Memory B cell (primary cell): ENCODE measurements at places on chromosomes 13 and 19.

DNA sequence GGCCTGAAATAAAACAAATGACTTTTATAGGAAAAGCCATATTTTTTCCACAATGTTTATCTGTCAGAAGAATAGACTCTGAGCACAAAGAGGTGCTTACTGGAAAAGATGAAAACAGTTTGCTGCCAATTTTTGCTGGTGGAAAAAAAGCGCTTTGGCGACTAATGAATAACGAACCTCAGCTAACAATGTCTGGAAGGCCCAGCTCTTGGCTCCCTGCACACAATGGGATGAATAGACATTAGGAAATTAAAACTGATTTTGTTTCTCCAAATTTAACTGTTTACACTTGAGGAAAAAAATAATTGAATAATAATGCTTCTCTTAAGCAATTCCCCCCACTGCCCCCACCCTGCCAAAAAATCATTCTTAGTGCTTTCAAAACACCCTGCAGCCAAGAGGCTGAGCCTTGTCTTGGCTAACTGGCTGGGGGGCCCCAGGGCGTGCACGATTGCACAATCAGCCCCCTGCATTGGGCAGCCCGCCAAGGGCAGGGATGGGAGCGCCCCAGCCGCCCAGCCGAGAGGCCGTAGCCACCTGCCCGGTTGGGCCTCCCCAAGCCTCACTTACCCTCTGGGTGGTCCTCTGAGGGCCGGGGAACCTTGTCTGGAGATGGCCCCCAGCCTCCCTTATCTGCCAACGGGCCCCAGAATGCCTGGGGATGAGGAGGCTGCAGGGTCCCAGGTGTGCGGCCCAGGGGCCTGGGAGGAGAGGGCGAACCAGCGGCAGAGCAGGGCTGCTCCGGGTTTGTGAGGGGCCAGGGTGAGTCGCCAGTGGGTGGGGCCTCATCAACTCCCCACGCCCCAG, 16.8 kb downstream of the CEBPG start:
- no peaks in the 10 kb centered on the region for H3K27me3 ChIP-seq
- no peaks in the 10 kb centered on the region for H3K4me1 ChIP-seq
- H3K4me3 ChIP-seq: no peak overlapping the region
- DNase-seq: no peak
- no peak overlapping the region for H3K27ac ChIP-seq

- DNase-seq: no peak
- no peaks in the 10 kb centered on the region for H3K27me3 ChIP-seq
- H3K27ac ChIP-seq: peak overlapping the region; percentile 90
- peaks cover 3% of the 10 kb centered on the region for H3K36me3 ChIP-seq
- H3K4me1 ChIP-seq: peaks cover 33% of the 10 kb centered on the region
- peak overlapping the region; percentile 90 for H3K4me3 ChIP-seq
Observed at GRCh38 chr19:55115446-55116065, 1.9 kb downstream of the PPP1R12C start.

GRCh38 chr13:80400865-80401426, 60.0 kb upstream of the SPRY2 start:
- H3K36me3 ChIP-seq: peaks cover 3% of the 10 kb centered on the region
- H3K4me1 ChIP-seq: peaks cover 21% of the 10 kb centered on the region
- DNase-seq: no peak
- H3K27me3 ChIP-seq: no peaks in the 10 kb centered on the region
- H3K27ac ChIP-seq: peak overlapping the region; percentile 89

GRCh38 chr19:11697284-11697855, 41.4 kb downstream of the ZNF823 start:
- no peak overlapping the region for H3K27ac ChIP-seq
- H3K4me3 ChIP-seq: no peak overlapping the region
- DNase-seq: no peak
- peaks cover 14% of the 10 kb centered on the region for H3K4me1 ChIP-seq
- peaks cover 21% of the 10 kb centered on the region for H3K27me3 ChIP-seq
- H3K36me3 ChIP-seq: no peaks in the 10 kb centered on the region

GRCh38 chr13:110044551-110045111, 258.2 kb upstream of the IRS2 start:
- H3K4me3 ChIP-seq: no peak overlapping the region
- H3K4me1 ChIP-seq: no peaks in the 10 kb centered on the region

- no peak for DNase-seq
- no peak overlapping the region for H3K4me3 ChIP-seq
- H3K4me1 ChIP-seq: no peaks in the 10 kb centered on the region
- no peaks in the 10 kb centered on the region for H3K27me3 ChIP-seq
Observed at GRCh38 chr13:65971541-65971940, 1258.6 kb downstream of the PCDH9 start.

- DNase-seq: no peak
- no peak overlapping the region for H3K27ac ChIP-seq
- no peaks in the 10 kb centered on the region for H3K36me3 ChIP-seq
- H3K27me3 ChIP-seq: no peaks in the 10 kb centered on the region
- H3K4me1 ChIP-seq: no peaks in the 10 kb centered on the region
Observed at GRCh38 chr13:69683921-69684686, 423.5 kb upstream of the ATXN8OS start.

DNA sequence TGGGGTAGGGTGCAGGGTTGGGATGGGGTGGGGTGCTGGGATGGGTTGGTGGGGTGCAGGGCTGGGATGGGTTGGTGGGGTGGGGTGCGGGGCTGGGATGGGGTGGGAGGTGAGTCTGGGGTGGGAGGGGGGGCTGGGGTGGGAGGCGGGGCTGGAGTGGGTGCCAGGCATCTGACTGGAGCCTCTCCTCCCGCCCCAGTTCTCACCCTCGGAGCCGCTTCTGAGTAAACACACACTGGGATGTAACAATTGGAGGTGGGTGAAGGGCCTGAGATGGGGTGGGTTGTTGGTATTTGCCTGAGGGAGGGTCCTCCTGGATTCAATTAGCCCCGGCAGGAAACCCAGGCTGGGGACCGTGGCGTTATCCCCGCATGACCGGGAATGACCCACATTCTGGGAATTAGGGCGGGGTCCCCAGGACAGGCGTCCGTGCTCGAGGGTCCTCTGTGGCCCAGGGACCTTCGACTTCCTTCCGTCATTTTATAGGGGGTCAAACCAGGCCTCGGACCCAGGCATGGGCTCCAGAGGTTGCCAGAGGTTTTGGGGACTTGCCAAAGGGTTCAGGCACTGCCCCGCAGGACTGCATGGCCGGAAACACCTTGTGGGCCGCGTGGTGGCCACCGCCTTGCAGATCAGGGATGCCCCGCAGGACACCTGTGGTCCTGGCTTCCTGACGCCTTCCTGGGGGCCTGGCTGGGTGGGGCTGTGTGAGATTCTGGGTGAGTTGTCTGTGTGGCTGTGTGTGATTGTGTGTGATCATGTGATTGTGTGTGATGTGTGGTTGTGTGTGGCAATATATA, 1.4 kb downstream of the TMPRSS9 start:
- no peak overlapping the region for H3K4me3 ChIP-seq
- H3K36me3 ChIP-seq: peaks cover 6% of the 10 kb centered on the region
- peaks cover 12% of the 10 kb centered on the region for H3K27me3 ChIP-seq
- no peak for DNase-seq
- no peak overlapping the region for H3K27ac ChIP-seq

- no peaks in the 10 kb centered on the region for H3K36me3 ChIP-seq
- peaks cover 4% of the 10 kb centered on the region for H3K27me3 ChIP-seq
- H3K27ac ChIP-seq: no peak overlapping the region
- H3K4me3 ChIP-seq: no peak overlapping the region
- H3K4me1 ChIP-seq: peaks cover 4% of the 10 kb centered on the region
- DNase-seq: no peak
Observed at GRCh38 chr13:102793611-102794355, 5.0 kb downstream of the POGLUT2 start.
